ENCODE measurements at places on chromosomes 16 and 17. TPM values are rescaled to one million over a fixed set of nuclear protein-coding genes. Genes with fewer than 3 reads are reported as not detected.

The UBTF gene
- 64.3 TPM for total RNA-seq

The AOC2 gene
- total RNA-seq = 1.00 TPM

The ZNF286A gene
- 7.6 TPM for total RNA-seq

The UBE2Z gene
- total RNA-seq = 36.4 TPM

- H3K4me1 ChIP-seq = peaks cover 15% of the 10 kb centered on the region
- H3K27ac ChIP-seq = peak overlapping the region; percentile 93
- H3K4me3 ChIP-seq = peak overlapping the region; percentile 69
Measured at GRCh38 chr16:67184453-67184994, 761 bp upstream of the MATCAP1 start.

DNA sequence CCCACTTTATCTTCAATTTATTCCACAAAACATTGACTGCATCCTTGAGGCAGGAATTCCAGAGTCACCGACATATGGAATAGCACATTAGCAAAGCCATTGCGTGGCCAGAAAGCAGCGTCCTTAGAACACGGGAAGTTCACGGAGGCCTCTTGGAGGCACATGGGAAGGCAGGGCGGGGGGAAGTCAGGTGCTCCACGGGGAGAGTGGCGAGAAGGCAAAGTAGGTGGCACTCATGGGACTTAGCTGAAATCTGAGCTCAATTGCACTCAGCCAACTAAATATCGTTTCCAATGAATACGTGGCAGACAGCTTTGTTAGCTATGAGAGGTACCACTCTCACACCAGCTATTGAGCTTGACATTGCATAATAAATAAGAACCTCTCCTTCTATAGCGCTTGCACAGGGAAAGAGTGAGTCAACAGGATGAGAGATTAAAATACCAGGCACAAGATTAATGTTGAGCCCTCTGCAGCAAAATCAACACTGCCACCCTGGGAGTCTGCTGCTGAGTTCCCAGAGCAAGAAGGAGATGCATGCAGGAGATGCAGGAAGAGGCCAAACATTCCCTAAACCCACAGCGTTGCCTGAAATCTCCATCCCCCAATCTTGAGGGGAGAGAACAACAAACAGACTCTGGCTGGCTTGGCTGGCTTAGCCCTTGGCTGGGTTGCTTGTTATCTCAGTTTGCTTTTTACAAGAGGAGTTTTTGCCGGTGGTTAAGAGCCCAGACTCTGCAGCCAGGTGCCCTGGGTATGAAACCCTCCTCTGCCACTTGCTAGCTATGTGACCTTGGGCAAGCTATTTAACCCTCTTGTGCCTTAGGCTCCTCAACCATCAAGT is 28.8 kb downstream of the ABCC12 start:
- H3K36me3 ChIP-seq = no peaks in the 10 kb centered on the region
- DNase-seq = peak; percentile 24
- H3K4me3 ChIP-seq = no peak overlapping the region
- H3K27me3 ChIP-seq = no peaks in the 10 kb centered on the region
- peaks cover 33% of the 10 kb centered on the region for H3K4me1 ChIP-seq

DNA sequence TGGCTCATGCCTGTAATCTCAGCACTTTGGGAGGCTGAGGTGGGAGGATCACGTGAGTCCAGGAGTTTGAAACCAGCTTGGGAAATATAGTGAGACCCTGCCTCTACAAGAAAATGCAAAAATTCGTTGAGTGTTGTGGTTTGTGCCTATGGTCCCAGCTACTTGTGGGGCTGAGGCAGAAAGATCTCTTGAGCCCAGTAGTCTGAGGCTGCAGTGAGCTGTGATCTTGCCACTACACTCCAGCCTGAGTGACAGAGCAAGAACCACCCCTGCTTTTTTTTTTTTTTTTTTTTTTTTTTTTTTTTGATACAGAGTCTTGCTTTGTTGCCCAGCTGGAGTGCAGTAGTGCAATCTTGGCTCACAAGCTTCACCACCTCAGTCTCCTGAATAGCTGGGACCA is 34.0 kb downstream of the ITGB3 start:
- no peak overlapping the region for H3K4me3 ChIP-seq
- H3K27ac ChIP-seq = no peak overlapping the region
- no peaks in the 10 kb centered on the region for H3K27me3 ChIP-seq

DNA sequence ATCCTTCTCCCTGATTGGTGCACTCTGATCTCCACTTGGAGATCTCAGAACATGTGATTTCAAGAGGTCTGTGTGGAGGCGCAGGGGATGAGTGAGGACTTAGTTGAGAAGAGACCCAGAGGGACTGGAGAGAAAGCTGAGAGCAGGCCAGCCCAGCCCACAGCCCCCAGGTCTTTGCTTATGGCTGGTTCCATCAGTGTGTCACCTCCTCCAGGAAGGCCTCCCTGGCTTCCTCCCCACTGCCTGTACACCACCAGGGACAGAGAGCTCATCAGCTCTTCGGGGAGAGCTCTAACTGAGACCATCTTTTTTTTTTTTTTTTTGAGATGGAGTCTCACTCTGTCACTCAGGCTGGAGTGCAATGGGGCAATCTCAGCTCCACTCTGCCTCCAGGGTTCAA is 3.4 kb downstream of the P2RX1 start:
- no peak overlapping the region for H3K4me3 ChIP-seq
- no peaks in the 10 kb centered on the region for H3K36me3 ChIP-seq
- H3K27me3 ChIP-seq = no peaks in the 10 kb centered on the region
- peaks cover 9% of the 10 kb centered on the region for H3K4me1 ChIP-seq
- H3K27ac ChIP-seq = no peak overlapping the region

DNA sequence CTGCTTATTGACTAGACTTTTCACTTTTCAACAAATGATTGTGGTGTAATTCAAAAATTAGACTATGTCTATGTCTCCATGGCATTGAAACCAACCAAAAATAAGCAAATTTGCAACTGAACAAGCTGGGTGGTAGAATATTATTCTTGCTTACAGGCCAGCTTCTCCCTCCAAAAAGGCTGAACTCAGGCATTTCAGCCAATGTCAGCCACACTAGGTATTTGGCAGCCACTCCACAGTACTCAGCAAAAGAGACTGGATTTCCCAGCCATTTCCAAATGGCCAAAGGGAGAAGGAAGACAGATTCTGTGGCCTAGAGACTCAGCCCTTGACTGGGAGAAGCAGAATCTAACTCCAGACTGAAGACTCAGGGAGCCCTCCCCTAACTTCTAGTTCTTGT is 121.8 kb upstream of the IRX5 start:
- no peaks in the 10 kb centered on the region for H3K36me3 ChIP-seq
- H3K27me3 ChIP-seq = no peaks in the 10 kb centered on the region
- H3K27ac ChIP-seq = no peak overlapping the region
- H3K4me1 ChIP-seq = no peaks in the 10 kb centered on the region
- DNase-seq = no peak
- H3K4me3 ChIP-seq = no peak overlapping the region
